ENCODE measurements at places on chromosomes 16 and 17.
A peak's percentile ranks its signal among the peaks of the same experiment; 100 is the strongest.

DNA sequence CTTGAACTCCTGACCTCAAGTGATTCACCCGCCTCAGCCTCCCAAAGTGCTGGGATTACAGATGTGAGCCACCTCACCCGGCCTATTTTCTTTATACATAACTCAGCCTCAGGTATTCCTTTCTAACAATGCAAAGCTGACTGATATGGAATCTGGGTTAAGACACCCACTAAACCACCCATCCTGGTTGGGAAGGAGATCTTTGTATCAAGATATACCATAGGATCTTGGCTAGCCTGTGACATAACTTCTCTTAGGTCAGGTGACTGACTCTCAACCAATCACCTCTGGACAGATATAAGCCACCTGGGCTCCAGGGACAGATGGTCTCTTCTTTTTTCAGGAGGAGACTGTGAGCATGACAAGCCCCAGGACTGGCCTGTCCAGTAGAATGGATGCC lies 51.2 kb upstream of the NKD1 start:
- DNase-seq: no peak

- no peak for DNase-seq
These were observed 56.0 kb upstream of the SMURF2 start for GRCh38 chr17:64718058-64718457.

GRCh38 chr17:82274134-82275020 lies 877 bp upstream of the CSNK1D start:
- DNase-seq: no peak

GRCh38 chr16:21083729-21084268 lies 66.8 kb downstream of the DNAH3 start:
- peak; percentile 72 for DNase-seq

DNA sequence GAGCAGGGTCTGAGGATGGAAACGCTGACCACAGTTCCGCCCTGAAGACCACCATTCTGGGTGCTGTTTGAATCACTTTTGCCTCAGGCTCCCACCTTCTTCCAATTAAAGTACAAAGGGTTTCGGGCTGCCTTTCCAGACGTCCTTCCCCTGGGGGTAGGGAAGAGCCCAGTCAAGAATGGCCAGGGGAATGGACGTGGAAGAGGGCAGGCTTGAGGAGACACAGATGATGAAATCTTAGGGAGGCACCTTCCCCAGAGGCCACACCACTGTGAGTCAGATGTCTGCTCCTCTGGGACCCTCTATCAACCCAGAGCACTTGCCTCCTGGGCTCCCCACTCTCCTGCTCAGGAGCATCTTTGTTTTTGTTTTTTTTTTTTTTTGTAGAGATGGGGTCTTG lies 27.5 kb upstream of the MTSS2 start:
- DNase-seq: no peak

Data from endothelial cell (in vitro differentiated cells).